Lung (tissue), 17 donors: ENCODE measurements at places on chromosomes 4 and X. TPM values are rescaled to one million over a fixed set of nuclear protein-coding genes. Genes with fewer than 3 reads are reported as not detected.

Gene SLC38A5
- total RNA-seq = 65.3 TPM

Gene DUX4
- not detected for total RNA-seq

Gene FATE1
- 0.37 TPM for total RNA-seq

Gene FAM47E
- total RNA-seq = 6.3 TPM

Gene BRS3
- not detected for total RNA-seq

Gene GASK1B
- 33.0 TPM for total RNA-seq

Gene TMEM165
- 178 TPM for total RNA-seq

DNA sequence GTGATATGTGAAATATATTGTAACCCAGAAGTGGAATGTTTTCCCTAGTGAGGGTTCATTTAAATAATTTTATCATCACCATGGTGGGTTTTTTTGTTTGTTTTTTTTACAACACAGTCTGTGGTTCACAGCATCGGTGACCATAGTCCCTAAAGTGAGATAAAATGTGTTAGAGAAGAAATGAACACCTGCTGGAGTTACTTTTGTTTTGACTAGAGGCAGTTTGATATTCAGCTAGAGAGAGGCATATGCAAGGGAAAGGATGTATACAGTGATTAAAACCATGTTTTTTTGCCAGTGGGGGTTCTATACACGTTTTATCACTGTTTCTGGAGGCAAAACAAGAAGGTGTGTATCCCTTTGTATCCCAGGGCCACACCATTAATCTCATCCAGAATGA is 541.5 kb downstream of the PCDH7 start:
- no peak overlapping the region for H3K4me3 ChIP-seq
- H3K27ac ChIP-seq = no peak overlapping the region
- H3K4me1 ChIP-seq = no peaks in the 10 kb centered on the region
- no peaks in the 10 kb centered on the region for H3K36me3 ChIP-seq
- H3K27me3 ChIP-seq = no peaks in the 10 kb centered on the region

DNA sequence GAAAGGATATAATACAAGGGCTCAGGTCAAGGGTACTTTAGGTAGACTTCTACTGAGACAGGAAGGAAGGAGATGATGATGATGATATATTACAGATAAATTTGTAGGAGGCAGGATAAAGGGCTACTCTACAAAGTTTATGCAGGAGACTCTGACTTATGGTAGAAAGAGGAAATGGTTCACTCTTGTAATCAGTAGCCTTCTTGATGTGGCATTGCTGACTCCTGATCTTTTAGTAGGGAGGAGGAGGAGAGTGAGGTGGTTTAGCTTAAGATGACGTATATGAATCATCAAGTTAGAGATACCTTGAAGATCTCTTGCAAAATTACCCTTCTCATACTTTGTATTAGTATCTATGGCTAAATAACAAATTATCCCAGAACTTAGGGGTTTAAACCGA is 4.7 kb downstream of the BLTP1 start:
- no peaks in the 10 kb centered on the region for H3K27me3 ChIP-seq
- H3K4me3 ChIP-seq = no peak overlapping the region
- peaks cover 3% of the 10 kb centered on the region for H3K36me3 ChIP-seq
- DNase-seq = no peak

- H3K4me3 ChIP-seq = no peak overlapping the region
- peaks cover 6% of the 10 kb centered on the region for H3K4me1 ChIP-seq
- no peaks in the 10 kb centered on the region for H3K36me3 ChIP-seq
- no peaks in the 10 kb centered on the region for H3K27me3 ChIP-seq
- no peak for DNase-seq
These were observed 97.6 kb downstream of the CPE start for GRCh38 chr4:165476214-165477098.

DNA sequence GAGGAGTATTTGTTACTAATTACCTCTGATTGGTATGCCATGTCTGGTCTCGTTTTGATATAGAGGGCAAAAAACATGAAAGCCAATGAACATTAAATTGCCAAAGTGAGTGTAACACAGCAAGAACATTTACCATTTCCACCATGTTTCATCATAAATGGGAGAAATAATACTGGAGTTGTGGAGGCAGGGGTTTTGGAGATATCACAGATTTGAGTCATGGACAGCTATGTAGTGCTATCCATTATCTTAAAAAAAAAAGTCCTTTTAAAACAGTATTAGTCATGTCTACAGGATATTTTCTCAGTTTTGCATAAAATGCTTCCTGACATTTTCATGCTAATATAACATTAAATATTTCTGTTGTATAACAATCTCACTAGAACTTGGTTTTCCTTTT is 301.2 kb downstream of the IL1RAPL1 start:
- H3K4me3 ChIP-seq = no peak overlapping the region
- no peaks in the 10 kb centered on the region for H3K4me1 ChIP-seq

DNA sequence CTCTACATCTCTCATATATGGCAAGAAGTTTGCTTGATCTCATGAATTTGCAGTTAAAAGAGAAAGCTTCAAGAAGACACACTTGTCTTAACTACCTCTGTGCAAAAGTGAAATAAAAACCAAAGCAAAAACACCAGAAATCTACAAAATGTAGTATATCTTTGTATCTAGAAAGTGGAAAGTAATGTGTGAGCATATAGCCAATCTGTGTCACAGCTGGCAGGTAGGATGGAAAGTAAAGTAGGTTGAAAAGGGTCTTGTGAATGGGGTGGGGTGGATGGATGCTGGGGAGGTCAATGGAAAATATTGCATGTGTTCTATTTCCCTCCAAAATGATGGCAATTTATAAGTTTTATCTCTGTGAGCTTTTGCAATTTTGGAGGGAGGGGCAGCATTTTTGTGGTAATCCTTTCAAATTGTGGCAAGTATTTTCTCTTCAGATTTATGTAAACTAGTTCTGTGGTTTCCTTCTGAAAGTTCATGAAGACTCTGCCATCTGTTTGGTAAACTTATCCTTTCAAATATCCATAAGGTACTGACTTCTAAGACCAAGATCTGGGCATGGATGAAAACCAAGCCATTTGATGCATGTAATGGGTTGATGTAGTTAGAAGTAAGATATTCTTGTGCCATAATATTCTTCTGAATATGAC is 215.9 kb upstream of the GIMD1 start:
- DNase-seq = no peak
- H3K27ac ChIP-seq = no peak overlapping the region
- H3K4me1 ChIP-seq = no peaks in the 10 kb centered on the region
- H3K4me3 ChIP-seq = no peak overlapping the region
- no peaks in the 10 kb centered on the region for H3K27me3 ChIP-seq
- H3K36me3 ChIP-seq = no peaks in the 10 kb centered on the region

DNA sequence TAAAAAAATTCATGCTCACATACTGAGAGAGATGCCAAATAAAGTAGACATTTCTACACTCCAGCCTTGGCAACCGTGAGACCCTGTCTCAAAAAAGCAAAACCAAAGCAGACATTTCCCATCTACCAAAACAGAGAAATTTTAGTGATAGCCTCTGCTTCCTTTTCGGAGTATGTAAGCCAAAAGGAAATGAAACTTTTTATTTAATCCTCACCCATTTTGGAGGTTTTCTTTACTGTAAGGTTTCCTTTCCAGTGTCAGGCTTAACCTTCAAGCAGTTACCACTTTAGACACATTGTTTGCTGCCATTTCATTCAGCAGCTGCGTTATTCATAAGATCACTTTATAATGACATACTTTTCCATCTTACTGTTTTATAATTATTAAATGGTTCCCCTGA is 15.9 kb downstream of the ADD1 start:
- H3K36me3 ChIP-seq = no peaks in the 10 kb centered on the region
- peak overlapping the region; percentile 37 for H3K27ac ChIP-seq
- peaks cover 56% of the 10 kb centered on the region for H3K4me1 ChIP-seq
- H3K4me3 ChIP-seq = no peak overlapping the region
- no peaks in the 10 kb centered on the region for H3K27me3 ChIP-seq

GRCh38 chr4:1360423-1361283 is 13.6 kb downstream of the UVSSA start:
- H3K27ac ChIP-seq = no peak overlapping the region
- no peak overlapping the region for H3K4me3 ChIP-seq
- H3K4me1 ChIP-seq = no peaks in the 10 kb centered on the region
- H3K36me3 ChIP-seq = peaks cover 36% of the 10 kb centered on the region
- no peak for DNase-seq
- H3K27me3 ChIP-seq = no peaks in the 10 kb centered on the region

GRCh38 chr4:98222306-98222705 is 38.9 kb upstream of the RAP1GDS1 start:
- DNase-seq = no peak
- no peak overlapping the region for H3K27ac ChIP-seq
- no peaks in the 10 kb centered on the region for H3K4me1 ChIP-seq
- no peaks in the 10 kb centered on the region for H3K27me3 ChIP-seq
- H3K36me3 ChIP-seq = no peaks in the 10 kb centered on the region

GRCh38 chrX:21960569-21961541 is 20.3 kb downstream of the SMS start:
- peaks cover 17% of the 10 kb centered on the region for H3K4me1 ChIP-seq
- no peaks in the 10 kb centered on the region for H3K36me3 ChIP-seq
- no peak overlapping the region for H3K27ac ChIP-seq

- no peaks in the 10 kb centered on the region for H3K4me1 ChIP-seq
- no peaks in the 10 kb centered on the region for H3K36me3 ChIP-seq
- H3K27ac ChIP-seq = no peak overlapping the region
- no peak overlapping the region for H3K4me3 ChIP-seq
- H3K27me3 ChIP-seq = peaks cover 4% of the 10 kb centered on the region
- no peak for DNase-seq
These were observed 60.4 kb upstream of the MAGEA4 start for GRCh38 chrX:151852294-151852693.

GRCh38 chrX:21373637-21374162 is 518 bp upstream of the CNKSR2 start:
- H3K4me1 ChIP-seq = no peaks in the 10 kb centered on the region
- peak overlapping the region; percentile 17 for H3K4me3 ChIP-seq
- H3K27ac ChIP-seq = no peak overlapping the region
- no peak for DNase-seq
- H3K27me3 ChIP-seq = peaks cover 10% of the 10 kb centered on the region
- H3K36me3 ChIP-seq = no peaks in the 10 kb centered on the region

DNA sequence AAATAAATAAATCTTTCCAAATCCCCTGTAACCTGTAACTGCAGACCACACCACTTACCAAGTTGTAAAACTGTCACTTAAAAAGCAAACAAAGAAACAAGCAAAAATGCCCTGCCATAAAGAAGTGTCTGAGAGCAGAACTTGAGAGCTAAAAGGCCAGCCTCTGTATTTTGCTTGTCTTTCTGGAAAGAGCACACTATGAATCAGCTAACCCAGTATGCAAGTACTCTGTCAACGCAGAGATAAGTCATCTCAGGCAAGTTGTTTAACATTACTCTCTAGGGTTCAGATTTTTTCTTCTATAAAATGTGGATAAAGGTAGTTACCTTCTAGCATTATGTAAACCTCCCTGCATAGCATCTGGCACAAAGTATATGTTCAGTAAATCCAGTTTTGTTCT is 134.8 kb downstream of the HS3ST1 start:
- no peak overlapping the region for H3K27ac ChIP-seq
- H3K4me1 ChIP-seq = no peaks in the 10 kb centered on the region
- no peaks in the 10 kb centered on the region for H3K36me3 ChIP-seq
- no peaks in the 10 kb centered on the region for H3K27me3 ChIP-seq

GRCh38 chr4:55592014-55592413 is at the start of gene PDCL2:
PDCL2 (minus strand) TSS chr4:55592245; CDS start chr4:55592109, 136 bp downstream.
- no peak for DNase-seq
- H3K36me3 ChIP-seq = no peaks in the 10 kb centered on the region
- no peak within 1 kb of the TSS for H3K27ac ChIP-seq
- no peak within 1 kb of the TSS for H3K4me3 ChIP-seq
- no peaks in the 10 kb centered on the region for H3K4me1 ChIP-seq

- DNase-seq = no peak
- H3K4me1 ChIP-seq = peaks cover 6% of the 10 kb centered on the region
These were observed 106.4 kb downstream of the PHKA2 start for GRCh38 chrX:18877469-18877868.

DNA sequence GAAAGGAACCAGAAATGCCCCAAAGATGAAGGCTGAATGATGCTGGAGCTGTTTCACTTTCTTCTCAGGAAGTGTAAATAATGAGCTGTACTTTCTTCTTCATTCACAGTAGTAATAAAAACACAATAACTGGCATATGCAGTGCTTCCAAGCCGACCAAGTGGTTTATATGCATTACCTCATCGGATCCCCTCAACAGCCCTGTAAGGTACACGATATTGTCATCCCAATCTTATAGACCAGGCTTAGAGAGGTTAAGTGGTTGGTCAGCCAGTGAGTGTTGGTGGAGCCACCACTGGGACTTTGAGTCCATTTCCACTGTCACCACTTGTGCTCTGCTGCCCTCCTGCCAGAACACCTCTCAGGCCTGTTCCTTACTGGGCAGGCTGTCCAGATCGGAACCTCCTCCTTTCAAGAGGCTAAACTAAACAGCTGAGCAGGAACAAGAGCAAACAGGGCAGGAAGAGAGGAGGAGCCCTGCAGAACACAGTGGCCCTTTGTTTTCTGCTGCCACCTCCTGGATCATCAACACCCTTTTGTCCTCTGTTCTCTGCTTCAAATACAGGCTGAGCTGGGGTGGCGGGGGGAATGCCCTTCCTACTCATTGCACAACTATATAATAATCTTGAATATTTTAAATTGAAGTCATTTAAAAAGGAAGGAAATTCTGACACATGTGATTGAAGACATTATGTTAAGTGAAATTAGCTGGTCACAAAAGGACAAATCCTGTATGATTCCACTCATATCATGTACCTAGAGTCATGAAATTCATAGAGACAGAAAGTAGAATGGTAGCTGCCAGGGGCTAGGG is 112.5 kb upstream of the ATP6AP2 start:
- no peak overlapping the region for H3K4me3 ChIP-seq
- H3K27me3 ChIP-seq = peaks cover 3% of the 10 kb centered on the region
- H3K27ac ChIP-seq = no peak overlapping the region
- no peaks in the 10 kb centered on the region for H3K36me3 ChIP-seq

DNA sequence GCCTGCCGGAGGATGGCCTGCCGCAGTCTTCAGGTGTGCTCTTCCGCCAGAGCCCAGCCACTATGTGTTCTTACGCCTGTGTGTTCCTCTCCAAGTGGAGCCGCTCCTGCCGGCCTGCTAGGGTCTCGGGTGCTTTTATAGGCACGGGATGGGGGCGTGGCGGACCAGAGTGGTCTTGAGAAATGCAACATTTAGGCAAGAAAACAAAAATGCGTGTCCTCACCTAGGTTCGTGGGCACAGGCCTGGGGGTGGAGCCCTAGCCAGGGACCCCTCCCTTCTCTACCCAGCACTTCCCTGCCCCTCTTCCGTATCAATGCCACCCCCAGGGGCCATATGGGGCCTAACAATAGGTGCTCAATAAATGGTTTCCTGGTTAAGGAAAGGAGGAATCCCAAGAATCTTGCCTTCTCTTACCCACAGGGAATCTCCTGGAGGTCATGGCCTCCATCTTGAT is 34.4 kb upstream of the LRBA start:
- no peak for DNase-seq
- no peaks in the 10 kb centered on the region for H3K4me1 ChIP-seq
- no peaks in the 10 kb centered on the region for H3K27me3 ChIP-seq
